ENCODE measurements at places on chromosomes 4 and X.

- H3K27ac ChIP-seq = no peak overlapping the region
- no peak overlapping the region for H3K4me3 ChIP-seq
- H3K4me1 ChIP-seq = no peaks in the 10 kb centered on the region
- no peaks in the 10 kb centered on the region for H3K27me3 ChIP-seq
- no peaks in the 10 kb centered on the region for H3K36me3 ChIP-seq
Observed at GRCh38 chr4:35883108-35883507, 361.2 kb downstream of the ARAP2 start.

DNA sequence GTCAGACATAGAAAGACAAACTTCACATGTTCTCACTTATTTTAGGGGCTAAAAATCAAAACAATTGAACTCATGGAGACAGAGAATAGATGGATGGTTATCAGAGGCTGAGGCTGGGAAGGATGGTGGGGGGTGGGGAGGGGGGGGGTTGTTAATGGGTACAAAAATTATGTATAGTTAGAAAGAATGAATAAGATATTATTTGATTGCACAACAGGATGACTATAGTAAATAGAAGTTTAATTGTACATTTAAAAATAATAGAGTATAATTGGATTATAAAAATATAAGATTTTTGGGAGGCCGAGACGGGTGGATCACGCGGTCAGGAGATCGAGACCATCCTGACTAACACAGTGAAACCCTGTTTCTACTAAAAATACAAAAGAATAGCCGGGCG lies 33.3 kb downstream of the CORIN start:
- no peaks in the 10 kb centered on the region for H3K4me1 ChIP-seq
- no peak overlapping the region for H3K27ac ChIP-seq
- H3K4me3 ChIP-seq = no peak overlapping the region
- no peaks in the 10 kb centered on the region for H3K27me3 ChIP-seq
- DNase-seq = no peak

- no peak overlapping the region for H3K4me3 ChIP-seq
- H3K4me1 ChIP-seq = peaks cover 12% of the 10 kb centered on the region
Observed at GRCh38 chr4:101014417-101014816, 332.9 kb downstream of the PPP3CA start.

GRCh38 chr4:44660396-44660795 lies 9.0 kb upstream of the YIPF7 start:
- H3K27me3 ChIP-seq = no peaks in the 10 kb centered on the region
- no peaks in the 10 kb centered on the region for H3K4me1 ChIP-seq
- no peak overlapping the region for H3K4me3 ChIP-seq
- H3K36me3 ChIP-seq = no peaks in the 10 kb centered on the region

DNA sequence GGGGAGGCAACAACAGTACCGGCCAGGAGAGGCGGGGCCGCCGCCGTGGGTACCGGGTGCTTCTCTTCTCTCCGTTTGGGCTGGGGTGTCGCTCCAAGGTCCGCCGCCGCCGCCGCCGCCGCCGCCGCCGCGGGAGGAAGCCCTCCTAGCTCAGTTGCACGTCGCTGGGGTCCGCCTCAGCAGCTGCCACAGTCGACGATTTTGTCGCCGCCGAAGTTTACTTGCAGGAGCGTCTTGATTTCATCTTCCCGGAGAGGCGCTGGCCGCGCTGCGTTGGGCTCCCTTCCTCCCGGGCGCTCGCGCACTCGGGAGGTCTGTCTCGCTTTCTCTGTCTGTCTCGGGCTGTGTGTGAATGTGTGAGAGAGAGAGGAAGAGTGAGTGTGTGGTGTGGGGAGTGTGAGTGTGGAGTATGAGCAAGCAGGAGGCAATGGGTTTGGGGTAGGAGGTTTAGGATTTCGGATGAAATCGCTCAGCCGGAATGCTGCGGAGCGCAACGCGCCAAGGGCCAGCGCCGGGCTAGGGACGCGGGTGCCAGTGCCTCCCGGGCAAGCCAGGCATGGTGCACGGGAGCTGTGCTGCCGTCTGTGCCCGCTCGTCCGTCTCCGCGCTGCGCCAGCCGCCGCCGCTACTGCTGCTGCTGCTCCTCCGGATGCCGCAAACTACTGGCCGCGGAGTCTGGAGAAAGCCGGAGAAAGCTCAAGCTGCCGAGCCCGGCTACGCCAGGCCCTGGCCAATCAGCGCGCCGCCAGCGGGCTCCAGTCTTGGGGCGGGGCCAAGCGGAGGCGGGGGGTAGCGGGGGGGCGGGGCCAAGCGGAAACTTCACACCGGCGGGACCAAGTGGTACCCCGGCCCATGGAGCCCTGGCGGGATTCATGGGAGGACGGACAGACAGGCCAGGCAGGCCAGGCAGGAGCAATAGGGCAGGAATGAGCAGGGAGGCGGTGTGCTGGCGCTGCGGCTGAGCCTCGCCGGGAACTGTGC lies at the start of gene PCDH19:
Gene PCDH19 (minus strand): TSS at position 664 of the 981 bp plus-strand sequence. CDS start 1,676 bp downstream, outside the sequence.
- no peak within 1 kb of the TSS for H3K4me3 ChIP-seq
- H3K4me1 ChIP-seq = no peaks in the 10 kb centered on the region
- DNase-seq = no peak

GRCh38 chr4:2304321-2304876 lies 42.5 kb upstream of the MXD4 start:
- H3K4me3 ChIP-seq = no peak overlapping the region
- no peak for DNase-seq
- no peaks in the 10 kb centered on the region for H3K4me1 ChIP-seq
- no peaks in the 10 kb centered on the region for H3K27me3 ChIP-seq

DNA sequence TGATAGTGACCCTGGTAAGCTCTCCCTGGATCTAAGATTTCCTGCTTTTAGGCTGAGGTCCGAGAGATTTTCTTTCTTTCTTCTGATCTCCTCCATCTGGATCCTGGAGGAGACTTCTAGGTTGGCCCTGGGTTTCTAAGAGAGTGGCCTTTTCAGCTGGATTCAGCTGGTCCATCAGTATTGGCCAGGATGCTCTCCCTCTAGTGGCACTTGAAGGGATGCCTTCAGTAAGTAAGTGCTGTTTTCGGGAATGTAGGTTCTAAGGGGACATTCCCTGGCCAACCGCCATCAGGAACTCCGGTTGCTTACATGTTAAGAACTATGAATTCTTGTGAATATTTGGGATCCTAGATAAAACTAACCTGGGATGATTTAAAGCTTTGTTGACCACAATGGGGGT lies 56.9 kb downstream of the SERTM2 start:
- no peaks in the 10 kb centered on the region for H3K36me3 ChIP-seq
- H3K27ac ChIP-seq = no peak overlapping the region
- H3K4me1 ChIP-seq = no peaks in the 10 kb centered on the region
- no peak overlapping the region for H3K4me3 ChIP-seq
- H3K27me3 ChIP-seq = no peaks in the 10 kb centered on the region

GRCh38 chrX:52576946-52577345 lies 60.1 kb upstream of the XAGE1B start:
- no peak overlapping the region for H3K27ac ChIP-seq
- H3K4me3 ChIP-seq = no peak overlapping the region
- H3K27me3 ChIP-seq = no peaks in the 10 kb centered on the region
- no peaks in the 10 kb centered on the region for H3K4me1 ChIP-seq
- DNase-seq = no peak

DNA sequence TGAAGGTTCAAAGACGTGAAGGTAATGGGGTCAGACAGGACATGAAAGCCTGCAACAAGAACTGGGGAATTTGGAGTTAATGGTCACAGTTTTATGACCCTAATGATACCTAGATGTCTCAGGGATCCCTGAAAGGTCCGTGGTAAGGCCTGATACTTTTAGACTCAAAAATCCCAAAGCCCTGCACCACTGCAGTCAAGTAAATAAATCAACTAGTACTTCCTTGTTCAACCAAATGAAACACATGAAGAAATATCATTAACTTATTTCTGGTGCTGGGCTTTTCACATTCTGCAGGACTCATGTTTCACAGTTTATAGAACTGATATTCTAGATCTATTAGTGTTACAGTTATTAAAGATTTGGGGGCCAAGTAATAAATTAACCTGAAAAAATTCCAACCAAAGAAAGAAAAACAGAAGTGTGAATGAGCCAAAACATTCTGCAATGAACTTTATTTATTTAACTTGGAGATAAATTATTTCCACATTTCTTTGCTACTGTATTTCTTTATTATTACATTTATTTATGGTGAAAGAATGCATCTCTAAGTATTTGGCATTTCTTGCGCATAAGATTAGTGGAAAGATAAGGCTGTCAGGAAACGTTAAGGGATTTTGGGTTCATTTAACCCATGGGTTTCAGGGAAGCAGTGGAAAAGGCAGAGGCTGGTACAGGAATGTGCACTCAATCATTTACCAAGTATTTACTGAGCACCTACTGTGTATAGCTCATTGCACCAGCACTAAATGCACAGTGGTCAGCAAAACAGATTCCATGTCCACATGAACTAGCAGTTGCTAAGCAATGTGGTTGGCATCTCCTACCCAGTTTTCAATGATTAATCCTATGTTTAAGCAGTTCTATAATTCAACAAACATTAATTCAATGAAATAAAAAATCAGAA lies 8.7 kb downstream of the WDFY3 start:
- no peak overlapping the region for H3K27ac ChIP-seq
- no peak overlapping the region for H3K4me3 ChIP-seq
- DNase-seq = no peak
- no peaks in the 10 kb centered on the region for H3K4me1 ChIP-seq
- no peaks in the 10 kb centered on the region for H3K27me3 ChIP-seq
- H3K36me3 ChIP-seq = no peaks in the 10 kb centered on the region

DNA sequence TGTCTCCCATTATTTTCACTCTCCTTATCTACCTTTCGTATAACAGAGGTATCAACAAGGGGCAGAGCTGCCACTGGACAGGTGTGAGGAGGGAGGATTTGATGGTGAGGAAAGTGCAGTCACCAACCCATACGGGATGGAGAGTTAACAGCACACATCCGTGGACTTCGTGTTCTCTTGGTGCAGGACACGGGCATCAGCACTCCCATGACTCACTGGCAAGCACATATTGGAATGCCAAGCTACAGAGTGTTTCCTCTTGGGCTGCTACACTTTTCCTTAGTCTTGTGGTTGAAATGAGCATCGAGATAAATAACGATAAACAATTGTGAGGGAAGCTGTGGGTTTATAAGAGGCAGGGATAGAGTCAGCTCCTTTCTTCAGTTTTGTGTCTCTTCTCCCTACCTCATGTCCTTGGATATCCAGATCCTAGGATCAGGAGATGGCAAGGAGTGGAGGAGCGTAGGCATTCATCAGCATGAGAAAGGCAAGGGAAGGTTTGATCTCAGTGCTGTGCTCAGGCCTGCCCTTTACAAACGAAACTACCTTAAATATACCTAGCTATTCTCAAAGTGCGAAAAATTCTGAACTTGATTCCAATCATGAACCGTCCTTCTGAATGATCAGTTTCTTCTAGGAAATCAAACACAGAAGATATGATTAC lies 96.3 kb downstream of the ZNF827 start:
- no peaks in the 10 kb centered on the region for H3K27me3 ChIP-seq
- no peak overlapping the region for H3K27ac ChIP-seq

DNA sequence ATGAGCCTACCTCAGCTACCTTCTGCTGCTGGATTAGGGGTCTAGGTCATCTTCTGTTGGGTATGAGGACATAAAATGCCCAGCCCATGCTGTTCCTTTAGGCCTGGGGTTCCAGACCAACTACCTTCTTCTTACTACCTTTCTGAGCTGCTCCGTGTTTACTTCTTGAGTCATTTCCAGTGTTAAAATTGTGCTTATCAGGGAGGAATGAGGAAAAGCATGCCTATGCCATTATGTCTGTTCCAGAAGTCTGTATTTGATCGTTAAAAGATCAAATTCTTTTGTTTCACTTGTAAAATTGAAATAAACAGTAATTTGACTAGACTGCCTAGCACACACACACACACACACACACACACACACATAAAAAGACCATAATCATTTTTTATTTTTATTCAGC lies 1912.7 kb upstream of the TENM3 start:
- no peak for DNase-seq
- no peak overlapping the region for H3K27ac ChIP-seq
- H3K36me3 ChIP-seq = no peaks in the 10 kb centered on the region
- H3K4me1 ChIP-seq = no peaks in the 10 kb centered on the region
- H3K4me3 ChIP-seq = no peak overlapping the region
- no peaks in the 10 kb centered on the region for H3K27me3 ChIP-seq

DNA sequence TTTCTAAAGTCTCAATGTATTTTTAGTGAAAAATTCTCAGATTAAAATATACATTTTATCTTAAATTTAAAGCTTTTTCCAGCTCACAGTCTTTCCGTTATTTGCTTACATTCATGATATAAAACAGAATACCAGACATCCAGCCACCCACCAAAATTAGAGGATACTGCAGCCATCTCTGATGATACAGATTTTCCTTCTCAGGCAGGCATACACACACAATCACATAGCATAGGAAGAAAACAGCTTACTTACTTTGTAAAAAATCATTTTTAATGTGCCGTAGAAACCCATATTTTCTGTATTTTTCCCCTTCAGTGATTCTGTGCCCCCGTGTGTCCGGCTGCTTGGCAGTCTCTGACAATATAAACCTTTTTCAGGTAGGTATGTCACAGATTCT lies 183.7 kb downstream of the FBXW7 start:
- no peaks in the 10 kb centered on the region for H3K27me3 ChIP-seq
- peak overlapping the region; percentile 85 for H3K27ac ChIP-seq
- no peaks in the 10 kb centered on the region for H3K36me3 ChIP-seq
- DNase-seq = no peak

DNA sequence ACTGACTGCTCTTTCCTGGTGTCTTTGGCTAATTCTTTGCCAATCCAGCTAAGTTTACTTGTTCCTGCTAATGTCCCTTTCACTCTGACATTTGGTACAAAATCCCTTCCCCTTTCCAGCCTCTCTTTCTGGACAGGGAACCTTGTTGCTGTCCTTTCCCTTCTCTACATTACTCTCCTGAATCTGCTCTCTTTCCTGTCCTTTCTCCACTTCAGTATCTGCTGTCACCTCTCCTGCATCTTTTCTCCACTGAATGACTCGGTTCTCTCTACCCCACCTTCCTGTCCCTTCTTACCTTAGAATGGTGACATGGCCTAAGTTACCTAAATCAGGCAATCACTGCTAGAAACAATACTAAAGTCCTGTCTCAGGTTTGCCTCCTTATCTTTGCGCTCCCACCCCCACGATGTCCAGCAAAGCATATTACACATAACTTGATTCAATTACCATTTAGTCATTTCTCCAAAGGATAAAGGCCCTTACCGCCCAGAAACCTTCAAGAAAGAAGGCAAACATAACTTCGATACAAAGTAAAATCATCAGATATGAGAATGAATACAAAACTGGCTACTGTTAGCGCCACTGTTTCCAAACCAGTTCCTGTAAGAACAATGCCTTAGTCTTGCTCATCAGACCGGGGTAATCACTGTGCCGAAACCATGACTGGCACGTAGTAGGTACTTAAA lies 890 bp downstream of the BOD1L1 start:
- H3K4me1 ChIP-seq = peaks cover 31% of the 10 kb centered on the region
- H3K27ac ChIP-seq = peak overlapping the region; percentile 64
- no peak for DNase-seq

- no peak for DNase-seq
- no peak overlapping the region for H3K27ac ChIP-seq
- no peaks in the 10 kb centered on the region for H3K27me3 ChIP-seq
- H3K4me1 ChIP-seq = no peaks in the 10 kb centered on the region
- H3K36me3 ChIP-seq = no peaks in the 10 kb centered on the region
- no peak overlapping the region for H3K4me3 ChIP-seq
Observed at GRCh38 chrX:136196691-136197155, 49.4 kb downstream of the FHL1 start.
